ENCODE measurements at places on chromosomes 5 and 9.

DNA sequence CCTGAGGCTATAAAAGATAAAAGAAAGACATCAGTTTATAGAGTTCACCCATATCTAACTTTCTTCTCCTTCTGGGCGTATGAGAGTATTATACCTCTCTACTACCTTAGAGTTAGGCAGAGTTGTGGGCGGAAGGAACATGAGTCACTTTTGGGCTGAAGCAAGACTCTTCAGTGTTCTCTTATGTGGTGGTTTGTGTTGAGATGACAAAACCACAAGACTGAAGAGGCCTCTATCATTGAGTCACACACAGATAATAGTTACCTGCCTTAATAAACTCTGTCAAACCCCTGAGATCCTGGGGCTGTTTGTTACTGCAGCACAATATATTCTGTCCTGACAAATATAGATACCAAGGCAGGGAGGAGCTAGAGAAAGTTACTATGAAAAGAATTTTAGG is 184.2 kb downstream of the EFNA5 start:
- no peak for DNase-seq

DNA sequence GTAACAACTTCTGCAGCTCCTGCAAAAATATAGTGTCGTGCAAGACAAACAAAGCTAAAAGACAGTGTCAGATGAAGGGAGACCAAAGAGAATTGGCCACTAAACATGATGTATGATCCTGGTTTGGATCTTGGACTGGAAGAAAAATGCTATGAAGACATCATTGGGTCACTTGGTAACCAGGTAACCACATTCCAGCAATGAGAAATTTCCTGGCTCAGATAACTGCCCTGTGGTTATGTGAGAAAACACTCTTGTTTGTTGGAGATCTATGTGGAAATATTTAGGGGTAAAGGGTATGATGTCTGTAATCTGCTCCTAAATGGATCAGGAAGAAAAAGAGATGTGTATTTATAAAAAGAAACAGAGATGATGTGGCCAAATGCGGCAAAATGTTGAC is 45.5 kb upstream of the ANKRD33B start:
- no peak for DNase-seq

- DNase-seq: no peak
These were observed 53.8 kb downstream of the HCN1 start for GRCh38 chr5:45642370-45642769.

GRCh38 chr5:59607138-59607765 is 286.3 kb downstream of the PDE4D start:
- no peak for DNase-seq

DNA sequence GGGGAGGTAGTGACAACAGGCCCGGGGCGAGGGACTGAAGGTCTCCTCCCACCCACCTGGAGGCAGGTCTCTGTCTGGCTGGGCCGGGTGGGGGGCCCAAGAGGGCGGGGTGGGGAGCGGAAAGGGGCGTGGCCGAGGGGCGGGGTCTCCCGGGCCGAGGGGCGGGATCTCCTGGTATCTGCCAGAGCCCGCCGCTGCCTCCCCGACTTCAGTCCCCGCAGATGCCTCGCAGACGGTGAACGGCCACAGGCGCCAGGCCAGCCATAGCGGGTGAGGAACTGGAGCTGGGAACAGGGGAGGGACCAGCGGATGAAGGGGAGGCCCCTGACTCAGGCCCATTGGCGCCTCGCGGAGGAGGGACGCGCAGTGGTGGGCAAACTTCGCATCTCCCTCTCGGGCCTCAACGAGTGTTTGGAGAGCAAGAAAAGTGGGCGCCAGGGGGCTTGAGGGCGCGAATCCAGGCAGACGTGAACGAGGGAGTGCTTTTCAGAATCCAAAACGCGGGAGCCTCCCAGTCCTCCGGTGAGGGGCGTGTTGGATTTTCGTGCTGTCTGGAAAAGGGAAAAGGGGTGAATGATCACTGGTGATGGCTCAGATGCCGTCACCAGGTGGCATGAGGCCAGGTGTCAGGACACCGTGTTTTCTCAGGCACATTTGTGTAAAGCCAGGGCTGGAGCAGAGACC is at the start of gene ADGRD2:
TSS of gene ADGRD2 (plus strand) at position 211 of the 684 bp plus-strand sequence. CDS start 1,216 bp downstream, outside the sequence.
- DNase-seq: no peak

GRCh38 chr5:169944922-169945680 is 35.2 kb downstream of the INSYN2B start:
- DNase-seq: no peak

DNA sequence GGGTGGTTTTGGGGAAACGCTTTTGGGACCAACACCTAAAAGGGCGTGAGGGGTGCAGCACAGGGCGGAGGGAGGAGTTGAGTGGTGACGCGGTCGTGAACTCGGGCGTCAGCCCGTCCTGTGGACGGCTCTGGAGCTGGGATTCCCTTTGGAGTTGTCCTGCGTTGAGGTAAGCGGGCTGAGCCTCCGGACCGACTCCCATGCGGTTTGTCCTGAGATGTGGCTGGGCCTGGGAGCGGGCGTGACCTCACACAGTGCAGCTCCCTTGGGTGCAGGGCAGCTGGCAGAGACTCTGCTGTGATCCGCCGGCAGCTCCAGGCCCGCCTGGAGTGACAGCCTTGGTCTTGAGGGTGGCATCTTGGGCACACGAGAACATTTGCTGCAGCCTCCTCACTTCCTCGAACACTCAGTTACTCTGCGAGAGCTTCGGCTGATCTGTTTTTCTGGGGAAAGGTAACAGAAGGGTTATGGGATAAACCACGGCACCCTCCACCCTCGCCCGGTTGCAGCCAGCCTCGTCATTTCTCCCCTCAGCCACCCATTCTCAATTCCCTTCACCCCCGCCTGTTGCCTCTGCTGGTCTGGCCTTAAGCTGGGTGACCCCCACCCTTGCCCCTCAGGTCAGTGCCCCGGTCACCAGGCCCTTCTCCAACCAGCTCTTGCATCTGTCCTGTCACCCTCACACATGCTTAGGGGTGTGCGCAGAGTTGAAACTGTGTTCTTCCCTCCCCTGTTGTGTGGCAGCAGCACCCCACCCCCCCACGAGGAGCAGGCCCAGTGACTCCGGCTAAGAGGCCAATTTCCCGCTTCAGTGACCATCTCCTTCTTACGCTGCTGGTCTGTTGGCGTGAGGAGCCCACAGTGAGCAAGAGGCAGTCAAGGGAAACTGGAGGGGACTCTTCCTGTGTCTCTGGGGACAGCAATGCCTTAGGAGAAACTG is 94.2 kb upstream of the COL5A1 start:
- DNase-seq: no peak
